ENCODE measurements at places on chromosomes 11 and 22.

GRCh38 chr11:96841792-96842191, 452.0 kb downstream of the JRKL start:
- no peak for DNase-seq

GRCh38 chr11:62081378-62082291, 42.2 kb upstream of the INCENP start:
- DNase-seq: peak; percentile 54

- DNase-seq: no peak
Observed at GRCh38 chr11:16853859-16854258, 115.4 kb downstream of the C11orf58 start.

GRCh38 chr22:47779474-47779873, 1017.0 kb downstream of the TBC1D22A start:
- no peak for DNase-seq

DNA sequence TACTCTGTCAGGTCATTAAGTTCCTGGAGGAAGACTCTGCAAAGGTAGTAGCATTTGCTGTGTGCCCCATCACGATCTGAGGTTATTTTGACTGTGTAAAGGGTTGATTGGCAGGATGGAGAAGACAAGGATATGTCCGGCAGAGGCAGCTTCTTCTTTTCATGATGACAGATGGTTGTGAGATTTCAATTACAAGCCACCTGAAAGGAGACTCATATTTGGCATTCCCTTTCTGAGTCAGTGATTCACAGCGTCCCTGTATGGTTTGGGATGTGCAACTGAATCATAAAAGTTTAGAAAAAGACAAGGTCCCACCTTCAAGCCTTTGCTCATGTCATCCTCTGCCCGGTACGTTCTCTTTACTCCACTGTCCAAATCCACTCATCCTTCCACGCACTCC, 113.4 kb downstream of the MTNR1B start:
- DNase-seq: no peak

DNA sequence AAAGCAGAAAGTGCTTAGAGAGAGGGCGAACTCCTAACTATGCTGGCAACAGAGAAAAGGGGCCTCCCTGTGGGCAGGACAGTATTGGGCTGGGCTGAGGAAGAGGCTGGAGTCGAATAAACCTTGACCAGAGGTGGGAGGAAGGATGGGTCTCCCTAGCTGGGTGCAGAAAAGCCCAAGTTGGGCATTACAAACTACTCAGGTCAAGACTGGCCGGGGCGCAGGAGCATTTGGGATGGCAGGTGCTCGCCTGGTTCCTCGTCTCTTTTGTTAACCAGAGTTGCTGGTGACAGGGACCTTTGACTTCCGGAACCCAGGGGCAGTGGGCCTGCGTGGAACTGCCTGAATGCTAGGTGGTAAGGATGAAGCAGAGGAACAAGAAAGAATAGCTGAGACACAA, 80.3 kb upstream of the SHISAL1 start:
- no peak for DNase-seq

- DNase-seq: no peak
Observed at GRCh38 chr11:45247433-45247832, 38.7 kb downstream of the SYT13 start.

DNA sequence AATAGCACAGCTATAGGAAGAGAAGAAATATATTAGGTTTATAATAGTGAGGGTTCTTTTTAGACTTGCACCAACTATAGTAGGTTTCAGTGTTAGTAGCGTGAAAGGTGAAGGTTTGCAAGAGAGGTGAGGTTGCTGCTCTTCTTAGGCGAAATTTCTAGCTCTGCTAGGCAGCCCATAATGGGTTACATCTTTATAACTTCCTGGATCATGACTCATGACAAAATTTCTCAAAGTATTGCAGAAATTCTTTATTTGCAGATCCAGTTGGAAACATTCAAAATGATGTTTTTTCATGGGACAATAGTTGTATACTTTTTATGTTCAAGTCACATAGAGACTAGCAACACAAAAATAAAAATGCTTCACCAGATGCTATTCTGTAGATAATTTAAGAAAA, 260.0 kb downstream of the SOX6 start:
- DNase-seq: no peak

DNA sequence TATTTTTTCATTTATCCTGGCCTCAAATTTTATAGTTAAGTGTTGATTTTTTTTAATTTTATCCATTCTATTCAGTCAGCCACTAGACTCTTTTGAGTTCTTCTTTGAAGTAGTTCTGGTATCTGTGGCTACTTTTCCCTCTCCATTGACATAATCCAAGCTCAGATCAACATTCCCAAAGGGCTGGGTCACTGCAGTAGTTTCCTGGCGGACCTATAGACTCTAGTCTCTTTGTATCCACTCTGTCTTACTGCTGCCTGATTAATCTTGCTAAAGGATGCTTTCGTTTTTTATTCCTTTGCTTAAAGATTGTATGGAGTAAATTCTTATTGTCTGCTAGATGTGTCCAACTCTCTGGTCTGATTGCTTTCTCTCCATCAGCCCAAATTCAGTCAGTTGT, 87.6 kb downstream of the UVRAG start:
- no peak for DNase-seq

GRCh38 chr11:72724851-72725723, 27.1 kb downstream of the ARAP1 start:
- peak; percentile 78 for DNase-seq

GRCh38 chr11:45843158-45843924, 3.9 kb upstream of the CRY2 start:
- peak; percentile 90 for DNase-seq

Measured in NCI-H2081 (cell line).